CD4-positive, alpha-beta T cell treated with Interleukin-6 at 100 ng/mL for 8 hours (primary cell): ENCODE measurements at places on chromosomes 2 and 18.

- DNase-seq, result no peak
These were observed 427.9 kb downstream of the TXNL1 start for GRCh38 chr18:56210520-56210919.

DNA sequence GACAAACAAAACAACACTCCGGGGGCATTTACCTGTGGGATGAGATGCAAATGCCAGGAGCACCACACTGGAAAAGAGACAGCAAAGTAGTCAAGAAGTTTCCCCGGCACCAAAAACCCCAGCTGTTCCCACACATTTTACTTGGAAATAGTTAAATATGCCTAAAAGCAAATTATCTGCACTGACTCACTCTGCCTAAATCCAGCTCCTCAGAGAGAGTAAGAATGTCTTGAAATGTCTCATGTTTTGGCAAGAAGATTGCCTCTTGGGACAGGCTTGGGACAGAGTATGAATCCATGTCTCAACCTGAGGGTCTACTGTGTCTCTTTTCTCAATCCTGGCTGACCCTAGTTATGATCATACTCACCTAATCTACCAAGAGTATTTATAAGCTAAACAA is 87.5 kb upstream of the RIOK3 start:
- no peak for DNase-seq

DNA sequence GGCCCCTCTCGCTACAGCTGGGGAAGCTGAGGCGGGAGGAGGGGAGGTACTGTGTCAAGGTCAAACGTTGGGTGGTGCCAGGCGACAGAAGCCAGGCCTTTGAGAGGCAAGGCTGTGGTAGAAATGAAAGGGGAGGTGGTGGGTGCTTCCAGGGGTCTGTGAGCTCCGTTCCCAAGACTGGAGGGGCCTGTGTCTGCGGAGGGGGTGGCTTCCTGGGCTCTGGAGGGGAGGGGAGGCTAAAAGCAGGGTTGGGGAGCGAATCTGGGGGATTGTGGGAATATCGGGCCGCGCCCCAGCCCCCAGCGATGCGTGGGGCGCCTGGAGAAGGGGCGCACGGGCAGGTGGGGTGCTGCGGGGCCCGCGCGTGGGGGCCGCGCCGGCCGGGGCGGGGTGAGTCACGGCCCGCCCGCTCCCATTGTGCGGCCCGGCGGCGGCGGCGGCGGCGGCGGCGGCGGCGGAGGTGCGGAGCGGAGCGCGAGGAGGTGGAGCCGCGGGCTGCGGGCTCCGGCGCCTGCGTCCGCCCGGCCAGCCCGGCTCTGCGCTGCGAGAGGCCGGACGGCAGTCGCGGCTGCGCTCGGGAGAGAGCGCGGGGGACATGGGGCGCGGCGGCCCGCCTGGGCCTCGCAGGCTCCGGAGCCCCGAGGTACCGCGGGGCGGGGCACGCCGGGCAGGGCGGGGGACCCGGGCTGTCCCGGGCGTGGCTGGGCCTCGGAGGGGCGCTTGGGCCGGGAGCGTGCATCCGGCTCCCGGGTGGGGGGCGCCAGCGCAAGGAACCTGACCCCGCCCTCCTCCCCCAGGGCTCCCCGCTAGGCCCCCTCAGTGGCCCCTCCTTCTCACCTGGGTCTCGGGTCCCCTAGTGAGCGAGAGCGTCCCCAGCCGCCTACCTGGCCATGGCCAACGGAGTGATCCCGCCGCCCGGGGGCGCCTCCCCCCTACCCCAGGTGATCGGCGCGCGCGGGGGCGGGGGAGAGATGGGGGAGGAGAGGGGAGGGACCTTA is at the start of gene SLC4A3:
Gene SLC4A3, plus strand, starts transcription at position 528 of the 998 bp plus-strand sequence. Its CDS starts 363 bp downstream, at position 891.
- DNase-seq, result no peak

DNA sequence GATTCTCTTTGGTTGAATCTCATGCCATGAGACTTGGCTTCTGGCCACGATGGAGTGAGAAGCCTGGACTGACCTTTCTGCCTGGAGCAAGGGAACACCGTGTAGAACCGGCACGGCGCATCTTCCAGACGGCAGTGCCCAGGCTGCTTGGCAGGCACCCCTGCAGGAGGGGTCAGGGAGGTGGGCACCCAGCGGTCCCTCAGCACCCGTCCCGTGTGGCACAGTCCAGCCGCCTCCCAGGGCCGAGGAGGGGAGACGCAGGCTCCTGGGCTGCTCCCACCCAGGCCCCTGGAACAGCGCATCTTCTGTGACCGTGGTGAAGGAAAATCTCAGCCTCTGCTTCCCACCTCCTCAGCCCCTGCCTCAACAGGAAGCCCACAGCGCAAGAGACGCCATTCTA is 95.7 kb downstream of the CMPK2 start:
- DNase-seq, result no peak

GRCh38 chr2:82852787-82853186 is 1606.3 kb downstream of the SUCLG1 start:
- DNase-seq, result no peak

- no peak for DNase-seq
These were observed 18.3 kb downstream of the MAIP1 start for GRCh38 chr2:199973703-199974102.

DNA sequence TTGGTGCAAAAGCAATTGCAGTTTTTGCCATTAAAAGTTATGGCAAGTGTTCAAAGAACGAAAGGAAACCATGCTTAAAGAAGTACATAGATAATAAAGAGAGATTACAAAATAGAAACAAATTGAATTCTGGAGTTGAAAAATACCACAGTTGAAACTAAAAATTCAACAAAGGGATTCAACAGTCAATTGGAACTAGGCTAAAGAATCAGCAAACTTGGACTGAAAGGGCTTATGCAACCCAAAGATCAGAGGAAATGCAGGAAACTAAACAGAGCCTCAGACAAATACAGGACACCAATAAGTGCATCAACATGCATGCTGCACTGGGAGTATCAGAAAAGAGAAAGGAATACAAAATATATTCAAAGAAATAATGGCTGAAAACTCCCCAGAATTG is 40.3 kb downstream of the UXS1 start:
- no peak for DNase-seq

GRCh38 chr2:127034051-127034450 is 72.9 kb downstream of the BIN1 start:
- DNase-seq, result no peak

DNA sequence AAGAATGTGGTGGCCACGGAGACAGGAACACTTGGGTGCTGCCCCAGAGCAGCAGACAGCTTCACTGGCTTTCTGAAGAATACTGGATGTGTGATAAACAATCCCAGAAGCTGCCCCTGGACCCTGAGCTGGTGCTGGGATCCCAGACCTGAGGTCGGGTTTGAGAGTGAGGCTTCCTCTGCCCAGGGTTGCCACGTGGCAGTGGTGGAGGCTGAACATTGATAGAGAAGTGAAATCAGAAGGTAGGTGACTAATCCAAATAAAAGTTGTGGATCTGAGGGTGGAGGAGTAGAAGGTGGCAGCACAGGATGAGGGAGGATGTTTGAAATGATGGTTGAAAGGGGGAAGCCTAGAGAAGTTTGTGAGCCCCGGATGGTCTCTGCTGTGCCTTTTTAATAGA is 64.0 kb downstream of the FMNL2 start:
- DNase-seq, result no peak

- no peak for DNase-seq
These were observed 14.8 kb upstream of the ACTR3 start for GRCh38 chr2:113875135-113875534.
